Activated CD4-positive, alpha-beta T cell treated with anti-CD3 and anti-CD28 coated beads for 36 hours (primary cell): ENCODE measurements at places on chromosomes 2 and 18. TPM values are rescaled to one million over a fixed set of nuclear protein-coding genes. Genes with fewer than 3 reads are reported as not detected.

The PLCL1 gene
- 1.6 TPM for total RNA-seq

The RAPGEF4 gene
- total RNA-seq = 0.28 TPM

The TYMS gene
- total RNA-seq = 331 TPM

The MAPK4 gene
- not detected for total RNA-seq

DNA sequence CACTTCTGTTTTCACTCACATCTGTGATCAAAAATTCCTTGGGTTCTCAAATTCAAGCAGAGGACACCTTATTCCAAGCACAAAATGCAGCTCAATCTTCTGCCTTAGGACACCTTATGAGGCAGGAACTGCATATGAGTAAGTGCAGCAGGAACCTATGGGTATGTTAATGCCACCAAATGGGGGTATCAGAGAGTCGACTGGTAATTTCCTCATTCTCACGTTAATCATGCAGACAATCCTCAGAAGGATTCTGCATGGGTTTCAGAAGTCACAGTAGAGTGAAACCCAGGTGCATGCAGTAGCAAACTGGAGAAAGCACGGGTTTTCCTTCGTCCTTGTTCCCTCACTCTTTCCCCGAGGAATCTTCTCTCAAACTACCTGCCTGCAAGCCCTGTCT, 452.8 kb downstream of the CBLN2 start:
- no peak overlapping the region for H3K4me3 ChIP-seq
- no peaks in the 10 kb centered on the region for H3K4me1 ChIP-seq
- H3K36me3 ChIP-seq = no peaks in the 10 kb centered on the region
- no peaks in the 10 kb centered on the region for H3K27me3 ChIP-seq
- no peak for DNase-seq

GRCh38 chr18:55996717-55997116, 408.7 kb upstream of the TCF4 start:
- H3K4me3 ChIP-seq = no peak overlapping the region
- peaks cover 4% of the 10 kb centered on the region for H3K4me1 ChIP-seq
- H3K27ac ChIP-seq = no peak overlapping the region
- no peaks in the 10 kb centered on the region for H3K36me3 ChIP-seq

- no peak for DNase-seq
- H3K4me3 ChIP-seq = peak overlapping the region; percentile 18
- peaks cover 66% of the 10 kb centered on the region for H3K4me1 ChIP-seq
Measured at GRCh38 chr2:216194561-216194960, 85.4 kb downstream of the XRCC5 start.

DNA sequence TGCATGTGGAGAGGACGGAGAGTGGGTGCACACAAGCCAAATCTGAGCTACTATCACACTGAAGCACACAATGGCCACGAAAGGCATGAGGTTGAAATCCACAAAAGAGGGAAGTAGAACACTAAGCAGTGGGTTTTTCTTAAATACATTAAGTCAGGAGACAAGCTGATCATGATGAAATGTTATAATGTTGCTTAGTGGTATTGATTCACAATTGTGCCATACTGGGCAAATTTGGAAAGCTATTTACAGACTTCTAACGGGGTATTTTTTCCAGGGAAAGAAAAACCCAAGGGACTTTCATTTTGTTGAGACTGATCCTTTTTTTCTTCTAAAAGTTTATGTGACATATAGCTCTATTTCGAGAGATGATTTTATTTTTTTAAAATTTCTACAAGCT, 100.8 kb upstream of the CNGA3 start:
- H3K36me3 ChIP-seq = peaks cover 3% of the 10 kb centered on the region
- H3K4me3 ChIP-seq = no peak overlapping the region
- no peak for DNase-seq
- H3K27ac ChIP-seq = no peak overlapping the region
- peaks cover 23% of the 10 kb centered on the region for H3K27me3 ChIP-seq
- no peaks in the 10 kb centered on the region for H3K4me1 ChIP-seq
